ENCODE measurements at places on chromosomes 11 and 22.
A peak's percentile ranks its signal among the peaks of the same experiment; 100 is the strongest.

DNA sequence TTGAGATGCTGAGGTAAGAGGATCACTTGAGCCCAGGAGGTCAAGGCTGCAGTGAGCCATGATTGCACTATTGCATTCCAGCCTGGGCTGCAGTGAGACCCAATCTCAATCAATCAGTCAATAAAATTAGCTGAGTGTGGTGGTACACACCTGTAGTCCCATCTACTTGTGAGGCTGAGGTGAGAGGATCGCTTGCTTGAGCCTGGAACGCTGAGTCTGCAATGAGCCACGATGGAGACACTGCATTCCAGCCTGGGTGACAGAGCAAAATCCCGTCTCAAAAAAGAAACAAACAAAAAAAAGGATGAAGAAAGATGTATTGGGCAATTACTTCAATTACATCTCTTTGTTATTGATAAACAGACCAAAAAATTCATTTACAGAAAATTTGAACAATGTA, 54.5 kb downstream of the MED15 start:
- no peak for DNase-seq

- no peak for DNase-seq
These were observed 116.8 kb downstream of the TRIM44 start for GRCh38 chr11:35779409-35779808.

DNA sequence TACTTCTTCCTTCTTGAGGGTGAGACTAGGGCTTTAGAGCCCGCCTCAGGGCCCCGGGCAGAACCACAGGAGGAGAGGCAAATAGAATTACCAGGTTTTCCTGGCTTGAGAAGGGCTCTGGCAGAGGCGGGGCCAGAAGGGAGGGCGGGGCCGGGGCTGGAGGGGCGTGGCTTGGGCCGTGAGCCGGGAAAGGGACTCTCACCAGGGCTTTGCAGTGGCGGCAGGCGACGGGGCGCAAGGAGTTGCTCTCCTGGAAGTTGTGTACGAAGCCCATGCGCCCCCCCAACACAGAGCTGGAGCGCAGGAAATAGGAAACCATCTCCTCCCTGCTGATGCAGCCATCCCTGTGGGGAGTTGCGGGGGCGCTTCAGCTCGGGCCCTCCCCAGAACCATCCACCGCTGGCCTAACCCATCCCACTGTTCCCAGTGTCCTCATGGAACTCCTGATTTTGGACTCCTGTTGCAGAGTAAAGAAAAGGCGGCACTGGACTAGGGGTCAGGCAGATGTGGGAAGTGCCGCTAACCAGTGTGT, 6.9 kb upstream of the NRXN2 start:
- DNase-seq, result peak; percentile 63

DNA sequence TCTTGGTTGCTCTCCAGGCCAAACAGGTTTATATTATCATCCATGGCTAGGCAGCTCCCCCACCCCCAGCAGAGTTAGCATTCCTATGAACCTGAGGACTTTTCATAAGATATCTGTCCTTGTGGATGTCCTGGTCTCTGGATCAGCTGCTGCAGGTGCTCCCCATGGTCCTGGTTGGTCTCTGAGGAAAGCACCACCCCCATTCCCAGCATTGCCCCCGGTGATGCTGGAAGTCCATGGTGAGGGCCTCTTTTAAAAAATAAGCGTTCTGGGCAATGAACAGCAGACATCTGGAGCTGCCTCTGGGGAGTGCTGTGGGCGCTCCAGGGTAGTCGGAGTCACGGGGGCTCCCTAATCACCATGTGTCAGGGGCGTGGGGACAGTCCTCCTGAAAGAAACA, 26.6 kb downstream of the DKK3 start:
- DNase-seq, result no peak

GRCh38 chr11:18307461-18308139, 14.3 kb downstream of the HPS5 start:
- DNase-seq, result no peak

GRCh38 chr11:21412652-21413383, 743.4 kb downstream of the NELL1 start:
- DNase-seq, result no peak

DNA sequence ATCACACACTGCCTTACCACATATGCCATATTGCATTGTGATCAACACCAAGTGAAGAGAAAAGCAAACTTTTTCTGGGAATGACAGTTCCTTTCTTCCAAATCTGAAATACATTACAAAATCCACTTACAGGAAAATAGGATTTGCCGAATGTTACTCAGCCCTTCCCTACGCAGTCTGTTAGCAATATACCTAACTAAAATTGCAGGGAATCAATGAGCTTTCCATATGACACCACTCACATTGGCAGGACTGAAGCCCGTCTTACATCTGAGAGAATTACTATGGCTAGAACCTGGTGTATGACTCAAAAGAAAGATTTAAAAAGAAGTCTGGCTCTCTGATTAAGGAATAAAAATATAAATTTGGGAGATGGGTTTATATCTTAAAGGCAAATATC, 136.0 kb downstream of the LRRC4C start:
- DNase-seq, result no peak

DNA sequence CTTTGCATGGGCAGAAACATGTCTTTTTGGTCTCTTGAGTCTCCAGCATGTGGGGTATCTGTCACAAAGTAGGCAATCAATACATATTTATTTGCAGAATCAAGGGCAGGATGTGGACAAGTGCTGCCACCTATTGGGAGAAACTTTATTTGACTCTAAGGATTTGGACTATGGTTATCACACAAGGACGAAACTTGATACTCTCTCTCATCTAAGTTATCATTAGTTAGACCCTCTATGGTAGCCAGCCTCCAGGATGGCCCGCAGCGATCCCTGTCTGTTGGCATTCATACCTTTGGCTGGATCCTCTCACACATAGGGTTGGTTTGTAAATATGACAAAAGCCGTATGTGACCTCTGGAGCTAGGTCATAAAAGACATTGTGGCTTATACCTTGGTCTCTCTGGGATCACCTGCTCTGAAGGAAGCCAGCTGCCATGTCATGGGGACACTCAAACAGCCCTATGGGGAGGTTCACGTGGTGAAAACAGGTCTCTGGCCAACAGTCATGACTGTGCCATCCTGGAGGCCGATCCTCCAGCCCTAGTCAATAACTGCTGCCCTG, 1.1 kb upstream of the FBXO7 start:
- DNase-seq, result peak; percentile 49

DNA sequence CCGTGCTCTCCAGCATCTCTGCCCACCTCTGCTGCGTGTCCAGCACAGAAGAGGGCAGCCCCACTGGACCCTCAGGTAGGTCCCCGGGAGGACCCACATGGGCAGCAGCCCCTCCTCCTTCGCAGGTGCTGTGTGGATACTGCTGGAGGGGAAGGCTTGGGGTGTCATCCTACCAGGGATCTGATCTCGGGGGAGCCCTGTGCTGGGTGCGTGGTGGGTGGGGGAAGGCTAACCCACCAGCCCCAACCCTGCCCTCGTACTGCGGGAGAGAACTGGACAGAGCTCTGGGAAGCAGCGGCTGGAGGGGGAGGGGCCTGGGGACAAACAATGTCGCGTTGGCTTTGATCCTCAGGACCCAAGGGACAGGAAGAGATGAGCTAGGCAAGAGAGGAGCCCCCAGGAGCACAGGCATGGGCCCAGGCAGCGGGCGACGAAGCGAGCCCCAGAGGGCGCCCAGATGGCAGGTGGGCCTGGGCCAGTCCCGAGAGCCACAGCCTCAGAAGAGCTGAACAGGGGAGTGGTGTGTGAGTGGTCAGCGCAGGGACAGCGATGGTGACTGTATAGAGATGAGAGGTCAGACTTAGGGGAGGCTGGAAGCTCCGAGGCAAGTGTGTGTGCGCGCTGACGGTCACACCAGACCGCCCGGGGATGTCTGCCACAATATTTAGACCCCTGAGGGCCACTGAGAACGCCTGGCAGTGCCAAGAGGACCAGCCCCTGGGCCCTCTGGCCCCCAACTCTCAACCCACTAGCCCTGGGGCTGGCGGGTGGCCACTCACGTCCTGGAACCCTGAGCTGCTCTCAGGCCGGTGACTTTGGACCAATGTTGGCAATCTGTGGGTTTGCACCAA, 1.4 kb upstream of the PIM3 start:
- DNase-seq, result peak; percentile 62

DNA sequence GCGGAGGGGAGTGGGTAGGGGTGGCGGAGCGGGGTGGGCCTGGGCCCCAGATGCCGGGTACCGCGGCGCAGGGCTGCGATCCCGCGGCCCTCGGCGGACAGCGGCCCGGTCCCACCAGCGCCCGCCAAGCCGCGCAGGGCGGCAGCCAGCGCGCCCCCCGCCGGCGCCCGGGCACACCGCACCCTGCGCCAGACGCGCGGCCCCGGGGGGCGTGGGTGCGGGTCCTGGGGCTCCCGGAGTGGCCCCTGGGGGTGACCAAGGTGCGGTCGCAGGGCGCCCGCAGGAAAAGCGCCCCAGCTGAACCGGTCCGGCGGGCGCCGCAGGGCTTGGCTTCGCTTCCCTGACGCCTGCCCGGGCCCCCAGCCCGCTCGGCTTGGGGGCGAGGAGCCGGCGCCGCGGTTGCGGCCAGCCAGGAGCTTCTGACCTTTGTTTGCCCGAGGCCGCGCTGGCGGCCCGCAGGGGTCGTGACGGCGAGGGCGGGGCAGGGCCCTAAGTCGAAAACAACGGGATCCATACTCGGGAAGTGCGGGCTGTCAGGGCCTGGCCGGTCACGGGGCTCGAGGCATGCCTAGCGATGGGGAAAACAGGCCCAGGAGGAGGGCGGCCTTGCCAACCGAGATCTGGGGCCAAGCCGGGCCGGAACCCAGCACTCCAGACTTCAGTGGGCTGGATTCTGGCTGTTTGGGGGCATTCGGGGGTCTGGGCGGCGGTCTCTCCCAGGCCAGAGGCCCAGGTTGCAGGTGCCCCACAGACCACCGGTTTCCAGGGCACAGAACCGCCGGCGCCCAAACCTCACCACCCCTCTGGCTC, 581 bp upstream of the AP5B1 start:
- peak; percentile 49 for DNase-seq

GRCh38 chr11:35343033-35343598, 76.2 kb downstream of the SLC1A2 start:
- no peak for DNase-seq

- no peak for DNase-seq
These were observed 18.9 kb downstream of the TIMP3 start for GRCh38 chr22:32820131-32821119.

DNA sequence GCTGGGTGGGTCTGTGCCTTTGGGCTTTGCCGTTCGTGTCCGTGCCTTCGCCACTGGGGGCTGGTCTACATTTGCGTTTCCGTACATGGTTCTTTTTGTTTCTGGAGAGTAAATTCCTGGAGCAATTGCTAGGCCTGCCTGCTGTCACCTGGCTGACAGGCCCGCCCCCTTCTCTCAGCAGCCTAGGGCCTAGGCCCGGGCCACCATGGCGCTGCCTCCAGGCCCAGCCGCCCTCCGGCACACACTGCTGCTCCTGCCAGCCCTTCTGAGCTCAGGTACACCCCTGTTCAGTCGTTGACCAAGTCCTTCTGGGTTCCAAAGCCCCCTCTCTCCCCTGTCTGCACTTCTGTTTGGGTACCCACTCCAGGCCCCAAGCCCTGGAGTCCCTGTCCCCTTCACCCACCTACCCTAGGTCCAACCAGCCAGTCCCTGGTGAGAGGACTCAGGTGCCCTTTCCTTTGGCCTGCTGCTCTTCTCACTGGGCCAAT, 649 bp downstream of the TMEM25 start:
- no peak for DNase-seq

GRCh38 chr11:8260202-8260966, 3.3 kb downstream of the LMO1 start:
- DNase-seq, result peak; percentile 26

DNA sequence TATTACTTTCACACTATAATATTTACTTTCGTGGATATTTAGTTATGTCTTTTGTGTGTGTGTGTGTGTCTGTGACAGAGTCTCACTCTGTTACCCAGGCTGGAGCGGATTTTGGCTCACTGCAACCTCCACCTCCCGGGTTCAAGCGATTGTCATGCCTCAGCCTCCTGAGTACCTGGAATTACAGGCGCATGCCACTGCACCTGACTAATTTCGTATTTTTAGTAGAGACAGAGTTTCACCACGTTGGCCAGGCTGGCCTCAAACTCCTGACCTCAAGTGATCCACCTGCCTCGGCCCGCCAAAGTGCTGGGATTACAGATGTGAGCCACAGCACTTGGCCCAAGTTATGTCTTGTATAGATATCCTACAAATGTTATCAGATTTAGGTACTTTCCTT, 9.9 kb downstream of the PISD start:
- DNase-seq, result no peak

DNA sequence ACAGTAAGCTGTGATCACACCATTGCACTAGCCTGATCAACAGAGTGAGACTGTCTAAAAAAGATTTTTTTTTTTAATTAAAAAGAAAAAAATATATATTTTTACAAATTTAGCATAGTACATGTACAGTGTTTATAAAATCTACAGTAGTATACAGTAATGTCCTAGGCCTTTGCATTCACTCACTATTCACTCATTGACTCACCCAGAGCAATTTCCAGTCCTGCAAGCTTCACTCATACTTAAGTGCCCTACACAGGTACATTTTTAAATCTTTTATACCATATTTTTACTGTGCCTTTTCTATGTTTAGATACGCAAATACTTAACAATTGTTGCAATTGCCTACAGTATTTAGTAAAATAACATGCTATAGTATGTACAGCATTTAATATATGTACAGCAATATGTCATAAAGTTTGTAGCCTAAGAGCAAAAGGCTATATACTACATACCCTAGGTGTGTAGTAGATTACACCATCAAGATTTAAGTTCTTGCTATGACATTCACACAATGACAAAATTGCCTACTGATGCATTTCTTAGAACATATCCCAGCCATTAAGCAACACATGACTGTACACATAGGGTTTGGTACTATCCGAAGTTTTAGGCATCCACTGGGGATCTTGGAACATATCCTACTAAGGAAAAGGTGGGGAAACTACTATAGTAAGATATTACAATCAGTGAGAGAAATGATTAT, 22.8 kb downstream of the PIK3C2A start:
- DNase-seq, result no peak

GRCh38 chr11:59418156-59418555, 8.1 kb downstream of the OR5A2 start:
- no peak for DNase-seq

DNA sequence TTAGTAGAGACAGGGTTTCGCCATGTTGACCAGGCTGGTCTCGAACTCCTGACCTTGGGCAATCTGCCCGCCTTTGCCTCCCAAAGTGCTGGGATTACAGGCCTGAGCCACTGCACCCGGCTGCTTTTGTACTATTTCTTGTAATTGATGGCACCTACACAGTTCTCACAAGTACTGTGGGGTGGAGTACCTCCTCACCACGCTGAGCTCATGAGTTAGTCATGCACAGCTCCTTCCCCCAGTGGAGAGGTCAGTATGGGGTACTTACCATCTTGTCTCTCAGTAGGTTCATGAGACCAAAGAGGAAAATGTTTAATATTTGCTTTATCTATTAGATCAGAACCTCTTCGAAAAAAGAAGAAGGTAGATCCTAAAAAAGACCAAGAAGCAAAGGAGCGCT, 2.1 kb downstream of the MRPL40 start:
- DNase-seq, result no peak

Measured in right lobe of liver (tissue), 6 donors.